ENCODE measurements at places on chromosomes 2 and 18.

DNA sequence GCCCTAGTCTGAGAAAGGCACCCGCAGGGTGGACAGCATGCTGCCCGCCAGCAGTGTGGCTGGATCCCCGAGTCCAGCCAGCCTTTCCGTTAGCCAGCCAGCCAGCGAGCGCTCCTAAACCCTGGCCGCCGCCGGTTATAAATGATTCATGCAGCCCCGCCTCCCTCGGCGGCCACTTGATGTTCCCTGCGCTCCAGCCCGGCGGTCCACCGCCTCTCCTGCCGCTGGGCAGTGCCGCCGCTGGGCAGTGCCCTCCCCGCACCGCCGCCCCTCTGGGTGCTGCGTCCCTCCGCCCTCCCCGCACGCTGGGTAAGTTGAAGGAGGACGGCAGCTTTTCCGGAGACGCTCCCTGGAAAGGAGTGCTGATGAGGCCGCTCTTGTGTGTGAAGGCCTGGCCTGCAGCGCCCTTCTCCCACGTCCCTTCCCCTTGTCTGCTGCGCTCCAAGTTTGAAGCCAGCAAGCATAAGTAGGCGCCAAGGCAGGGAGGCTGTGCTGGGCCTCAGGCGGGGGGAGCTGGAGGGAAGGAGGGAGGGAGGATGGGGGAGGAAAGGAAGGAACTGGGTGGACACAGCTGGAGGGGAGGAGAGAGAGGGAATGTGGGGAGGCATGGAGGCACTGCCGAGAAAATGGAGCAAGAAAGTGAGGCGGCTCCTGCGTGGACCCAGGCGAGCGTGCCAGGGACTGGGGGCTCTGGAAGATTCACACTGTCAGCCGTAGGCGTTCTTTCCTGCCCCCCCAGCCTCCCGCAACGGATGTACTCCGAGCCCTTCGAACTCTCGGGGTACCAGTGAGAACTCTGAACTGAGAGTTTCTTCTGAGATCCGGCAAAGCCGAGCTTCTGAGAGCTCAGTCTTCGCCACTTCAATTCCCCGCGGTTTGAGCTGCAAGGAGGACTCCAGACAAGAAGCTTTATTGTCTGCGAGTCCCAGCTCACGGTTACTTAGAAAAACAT is 131.9 kb downstream of the GLI2 start:
- DNase-seq, result peak; percentile 63

DNA sequence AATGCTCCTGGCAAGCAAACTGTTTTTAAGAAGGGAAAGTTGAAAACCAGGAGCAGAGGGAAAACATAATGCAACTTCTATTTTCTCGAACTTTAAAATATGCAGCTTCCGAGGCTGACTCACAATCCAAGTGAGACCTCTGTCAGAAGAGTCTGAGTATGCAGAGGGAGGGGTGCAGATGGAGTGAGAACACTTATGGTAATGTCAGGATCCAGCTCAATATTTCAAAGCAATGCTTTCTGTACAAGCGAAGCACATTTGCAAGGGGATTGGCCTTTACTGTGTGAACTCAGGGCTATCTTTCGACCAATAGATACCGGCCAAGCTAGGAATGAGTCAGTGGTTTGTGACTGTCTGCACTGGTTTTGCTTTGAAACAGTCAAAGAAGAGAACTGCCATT is 242.7 kb downstream of the CNTNAP5 start:
- no peak for DNase-seq

- no peak for DNase-seq
These were observed 61.9 kb upstream of the PXDN start for GRCh38 chr2:1806254-1806653.

DNA sequence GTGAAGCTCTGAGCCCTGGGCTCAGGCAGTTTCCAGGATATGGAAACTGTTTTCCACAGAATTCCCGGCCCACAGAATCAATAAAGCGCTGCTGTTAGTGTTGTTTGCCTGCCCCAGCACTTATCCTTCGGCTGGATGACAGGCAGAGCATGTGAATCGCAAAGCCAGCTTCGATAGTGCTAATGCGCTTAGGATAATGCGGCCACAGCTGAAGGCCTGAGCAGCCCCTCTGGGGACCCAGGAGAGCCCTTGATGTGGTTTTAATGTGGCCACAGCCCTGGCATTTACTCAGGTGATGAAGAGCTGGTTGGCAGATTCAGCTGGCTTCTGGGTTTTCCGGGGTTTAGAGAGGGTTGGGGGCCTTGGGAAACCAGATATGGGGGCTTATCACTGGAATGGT is 23.7 kb downstream of the PCARE start:
- no peak for DNase-seq

DNA sequence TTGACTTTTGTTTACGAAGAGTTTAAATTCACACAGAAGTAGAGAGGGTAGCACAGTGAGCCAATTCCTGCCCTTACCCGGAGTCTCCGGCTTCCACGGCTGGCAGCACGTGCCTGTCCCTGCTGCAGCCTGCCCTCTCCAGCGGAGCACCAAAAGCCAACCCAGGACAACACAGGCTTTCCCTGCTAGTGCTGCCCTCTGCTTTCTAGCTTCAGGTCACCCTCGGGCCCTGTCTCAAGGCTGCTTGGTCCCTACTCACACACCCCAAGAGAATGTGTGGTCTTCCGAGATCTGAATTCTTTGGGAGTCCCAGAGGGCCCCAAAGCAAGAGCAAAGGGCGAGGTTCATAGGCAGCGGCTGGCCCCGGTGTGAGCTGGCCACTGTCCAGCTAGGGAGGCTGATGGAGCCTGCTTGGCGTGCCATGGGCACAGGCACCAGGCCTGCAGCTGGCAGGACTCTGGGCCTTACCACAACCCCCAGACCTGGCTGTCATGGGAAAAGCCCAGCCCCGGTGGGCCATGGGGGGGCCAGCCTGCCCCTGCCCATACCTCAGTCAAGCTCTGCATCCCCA is 7.0 kb upstream of the HS6ST1 start:
- DNase-seq, result no peak

- DNase-seq, result no peak
These were observed 77.0 kb downstream of the SMIM21 start for GRCh38 chr18:75350512-75350839.

DNA sequence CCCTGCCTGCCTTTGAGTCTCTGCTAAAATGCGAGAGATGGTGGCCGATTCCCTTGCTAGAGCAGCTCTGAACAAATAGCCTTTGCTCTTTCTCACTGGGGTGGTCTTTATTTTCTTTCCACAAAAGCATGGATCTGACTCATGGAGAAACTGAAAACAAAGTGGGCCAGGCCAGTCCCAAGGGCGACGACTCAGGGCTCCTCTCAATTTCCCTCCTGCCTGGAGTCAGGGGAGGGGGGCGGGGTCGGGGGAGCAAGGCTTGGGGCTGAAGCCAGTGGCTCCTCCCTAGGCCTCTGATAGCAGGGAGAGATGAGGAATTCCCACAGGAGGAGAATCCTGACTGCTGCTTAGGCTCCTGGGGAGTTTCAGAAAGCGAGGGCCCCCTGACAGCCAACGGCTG is 17.1 kb upstream of the IL1R2 start:
- DNase-seq, result no peak

DNA sequence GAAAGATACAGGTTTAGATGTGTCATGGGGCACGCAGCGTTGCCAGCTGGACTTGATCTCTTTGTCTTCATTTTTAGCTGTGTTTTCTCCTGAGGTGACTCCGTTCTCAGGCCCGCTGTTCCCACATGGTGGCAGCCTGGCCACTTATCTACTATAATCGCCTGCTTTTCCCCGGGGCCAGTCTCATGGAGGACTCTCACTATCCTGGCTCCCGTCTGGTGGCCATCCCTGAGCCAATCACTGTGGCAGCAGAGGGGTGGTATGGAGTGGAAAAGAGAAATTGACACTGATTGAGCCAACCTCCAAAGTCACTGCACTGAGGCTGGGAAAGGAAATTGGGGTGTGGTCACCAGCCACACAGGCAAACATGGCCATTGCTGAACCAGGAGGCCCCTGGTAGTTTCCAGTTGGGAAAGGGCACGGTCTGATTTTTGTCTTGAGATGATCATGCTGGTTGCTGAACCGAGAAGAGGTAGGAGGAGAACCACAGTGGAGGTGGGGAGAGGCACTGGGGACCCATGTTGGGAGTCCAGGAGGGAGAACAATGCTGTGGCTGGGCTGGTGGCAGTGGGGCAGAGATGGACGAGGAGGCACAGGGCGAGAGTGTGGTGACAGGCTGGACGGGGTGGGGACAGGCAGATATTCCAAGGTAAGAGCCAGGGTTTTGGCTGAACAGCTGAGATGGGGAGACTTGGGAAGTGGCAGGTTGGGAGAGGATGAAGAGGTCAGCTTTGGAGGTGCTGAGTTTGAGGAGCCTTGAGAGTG is 45.6 kb downstream of the KCNIP3 start:
- no peak for DNase-seq

- no peak for DNase-seq
These were observed 48.6 kb downstream of the SOX11 start for GRCh38 chr2:5740817-5741216.

DNA sequence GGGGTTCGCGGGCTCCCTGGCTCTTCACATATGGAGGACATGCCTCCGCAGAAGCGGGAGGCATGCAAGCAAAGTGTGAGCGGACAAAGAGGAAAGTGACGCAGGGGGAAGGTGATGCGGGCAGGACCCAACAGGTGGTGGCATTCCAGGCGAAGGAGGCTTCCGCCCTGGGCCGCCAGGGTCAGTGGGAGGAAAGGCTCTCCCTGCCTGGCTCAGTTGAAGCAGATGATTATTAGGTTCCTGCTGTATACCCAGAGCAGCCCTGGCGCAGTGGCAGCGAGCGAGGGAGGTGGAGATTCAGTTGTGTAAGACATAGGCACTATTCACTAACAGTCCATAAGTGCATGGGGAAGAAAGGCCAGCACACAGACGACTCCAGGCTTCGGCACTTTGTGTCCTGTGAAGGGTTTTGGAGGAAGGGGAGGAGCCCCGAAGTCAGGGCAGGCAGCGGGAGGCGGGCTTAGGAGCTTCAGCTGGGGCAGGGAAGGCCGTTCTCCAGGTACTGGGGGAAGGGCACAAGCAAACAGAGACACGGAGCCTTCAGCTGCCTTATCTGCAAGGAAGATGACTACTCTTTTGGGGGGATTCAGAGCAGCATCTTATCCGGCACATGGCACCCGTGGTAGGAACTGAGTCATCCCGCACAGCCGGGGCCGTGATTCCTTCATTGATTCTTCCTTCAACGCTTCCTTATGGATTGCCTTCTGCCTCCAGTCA is 89.8 kb downstream of the TGOLN2 start:
- peak; percentile 72 for DNase-seq

DNA sequence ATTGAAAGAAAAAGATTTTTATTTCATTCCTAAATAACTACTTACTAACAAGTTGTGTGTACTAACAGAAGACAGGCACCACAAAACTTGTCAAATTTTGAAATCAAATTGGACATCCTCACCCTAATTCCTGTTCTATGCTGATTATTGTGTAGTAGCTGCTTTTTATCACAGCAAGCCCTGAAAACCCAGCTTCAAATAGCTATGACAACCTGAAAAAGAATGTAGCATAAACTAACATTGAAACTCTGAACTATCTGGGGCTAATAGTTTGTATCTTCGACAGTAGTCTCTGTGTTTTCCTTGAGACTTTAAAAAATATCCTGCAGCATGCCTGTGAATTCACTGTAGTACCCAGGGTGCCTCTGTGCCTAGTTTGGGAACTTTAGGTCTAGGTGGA is 122.6 kb downstream of the WDPCP start:
- no peak for DNase-seq

DNA sequence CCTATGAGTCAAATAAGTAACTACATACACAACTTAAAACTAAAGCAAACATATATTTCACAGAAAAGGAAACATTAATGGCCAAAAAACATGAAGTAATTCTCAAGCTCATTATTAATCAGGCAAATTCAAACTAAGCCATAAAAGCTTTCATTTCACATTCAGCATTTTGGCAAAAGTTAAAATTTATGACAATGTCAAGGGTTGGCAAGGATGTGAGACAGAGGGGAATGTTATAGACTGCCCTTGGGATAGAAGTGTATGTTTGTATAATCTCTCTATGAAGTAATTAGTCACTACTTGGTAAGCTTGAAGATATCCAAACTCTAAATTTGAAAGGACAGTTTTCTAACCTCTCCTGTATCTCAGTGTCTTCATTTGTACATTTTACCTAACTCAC is 539.4 kb downstream of the RIT2 start:
- no peak for DNase-seq

- no peak for DNase-seq
These were observed 20.6 kb upstream of the SLC38A11 start for GRCh38 chr2:164975891-164976290.

- no peak for DNase-seq
These were observed 248.5 kb downstream of the ZNF516 start for GRCh38 chr18:76246590-76246989.

DNA sequence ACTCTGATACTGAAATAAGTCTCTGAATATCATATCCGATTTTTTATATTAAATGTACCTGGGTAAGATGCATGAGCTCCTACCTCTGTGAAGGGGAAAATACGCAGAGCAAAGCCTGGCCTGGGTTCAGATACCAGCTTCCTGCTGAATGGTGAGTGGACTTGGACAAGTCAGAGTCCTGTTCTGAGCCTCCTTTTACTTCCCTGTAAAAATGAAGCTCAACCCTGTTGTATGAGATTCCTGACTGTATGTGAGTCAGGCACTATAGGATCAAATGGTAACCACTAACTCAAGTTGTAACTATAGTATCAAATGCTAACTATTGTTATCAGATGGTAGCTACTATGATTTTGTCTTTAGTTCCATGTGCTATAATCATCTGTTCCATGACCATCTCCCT is 561.7 kb downstream of the CNTNAP5 start:
- DNase-seq, result no peak

DNA sequence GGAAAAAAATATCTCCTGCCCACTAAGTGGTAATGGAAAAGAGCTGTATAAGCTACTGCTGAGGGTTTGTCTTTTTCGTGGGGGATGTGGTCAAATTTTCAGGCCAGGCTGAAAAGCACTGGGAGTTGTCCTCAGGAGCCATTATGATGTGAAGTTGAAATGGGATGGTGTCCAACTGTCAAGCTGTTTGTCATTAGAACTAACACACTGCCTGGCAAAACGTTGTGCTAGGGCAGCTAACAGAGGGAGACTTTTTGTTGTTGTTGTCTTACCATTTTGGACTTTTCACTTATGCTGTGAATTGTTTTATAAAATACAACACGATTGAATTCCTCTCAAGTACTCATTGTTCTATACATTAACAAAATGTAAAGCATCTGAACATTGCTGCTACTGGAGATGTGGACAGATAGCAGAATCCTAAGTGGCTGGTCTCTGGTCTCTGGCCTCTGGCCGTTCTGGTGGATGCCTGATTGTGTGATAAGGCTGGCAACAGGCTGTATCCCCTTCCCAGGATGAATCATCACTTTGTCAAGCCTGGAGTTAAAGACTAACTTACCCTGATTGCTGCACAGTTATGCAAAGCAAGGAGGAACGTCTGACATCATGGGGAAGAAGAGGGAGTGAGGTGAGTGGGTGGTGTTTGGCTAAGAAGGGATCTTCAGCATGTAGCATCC is 2.3 kb downstream of the MYO1B start:
- DNase-seq, result no peak

- DNase-seq, result no peak
These were observed 22.4 kb downstream of the WIPF1 start for GRCh38 chr2:174575124-174575776.

DNA sequence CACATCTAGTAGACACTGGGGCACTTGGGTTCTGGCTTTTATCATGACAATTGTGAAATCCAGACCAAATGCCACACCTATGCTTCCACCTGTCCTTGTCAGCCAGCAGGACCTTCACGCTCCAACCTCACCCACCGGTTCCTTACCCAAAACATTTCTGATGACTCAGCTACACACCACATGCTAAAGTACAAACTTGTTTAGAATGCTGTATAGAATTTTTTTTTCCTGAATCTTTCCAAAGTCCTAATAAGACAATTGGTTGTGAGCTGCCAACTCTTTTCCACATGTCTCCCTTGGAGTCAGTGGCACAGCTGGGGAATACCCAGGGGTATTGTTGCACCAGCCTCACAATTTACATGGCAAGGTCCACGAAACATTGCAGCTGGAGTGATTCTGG is 75.5 kb upstream of the LPIN2 start:
- DNase-seq, result no peak

GRCh38 chr2:65818873-65819451 is 386.6 kb upstream of the SPRED2 start:
- no peak for DNase-seq

Measured in NCI-H510A (cell line).